Thoracic aorta (tissue), 2 donors: ENCODE measurements at places on chromosomes 6 and 20.

DNA sequence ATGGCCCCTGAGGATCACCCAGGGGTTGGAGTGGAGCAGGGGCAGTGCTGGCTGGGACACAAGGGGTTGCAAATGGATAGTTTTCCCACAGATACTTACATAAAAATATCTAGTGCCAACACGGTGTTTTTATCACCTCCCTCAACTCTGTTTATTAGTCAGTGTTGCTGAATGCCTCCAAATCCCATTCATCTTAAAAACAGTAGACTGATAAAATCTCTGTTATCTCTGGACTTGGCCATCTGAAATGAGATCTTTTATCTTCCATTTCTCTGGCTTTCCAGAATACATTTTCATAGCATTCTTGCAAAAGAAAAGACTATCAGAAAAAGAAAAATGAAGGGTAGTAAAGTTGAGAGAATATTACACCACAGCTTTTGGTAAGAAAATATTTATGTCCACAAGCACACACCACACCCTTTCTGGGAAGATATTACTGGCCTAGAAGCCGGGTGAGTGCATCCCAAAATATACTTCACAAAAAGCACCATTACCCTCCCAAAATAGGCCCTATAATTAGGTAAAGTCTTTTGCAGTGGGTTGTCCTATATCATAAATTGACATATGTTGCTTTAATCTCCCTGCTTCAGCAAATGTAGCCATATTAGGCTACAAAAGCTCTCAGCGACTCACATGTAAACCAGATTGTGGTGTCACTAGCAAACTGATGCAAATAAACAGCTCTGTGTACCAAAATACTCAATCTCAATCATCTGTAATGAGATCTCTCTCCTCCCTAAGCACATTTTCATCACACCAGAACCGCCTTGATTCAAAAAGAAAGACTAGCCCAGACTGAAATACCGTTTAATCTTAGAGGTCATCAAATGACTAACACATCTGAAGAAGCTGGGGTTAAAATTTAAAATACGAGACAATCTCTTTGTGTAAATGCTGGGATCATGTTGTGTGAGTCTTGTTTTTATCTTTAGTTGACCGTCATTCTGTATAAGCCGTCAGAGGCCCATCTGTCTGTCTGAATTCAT lies 96.7 kb downstream of the FYN start:
- DNase-seq = no peak

DNA sequence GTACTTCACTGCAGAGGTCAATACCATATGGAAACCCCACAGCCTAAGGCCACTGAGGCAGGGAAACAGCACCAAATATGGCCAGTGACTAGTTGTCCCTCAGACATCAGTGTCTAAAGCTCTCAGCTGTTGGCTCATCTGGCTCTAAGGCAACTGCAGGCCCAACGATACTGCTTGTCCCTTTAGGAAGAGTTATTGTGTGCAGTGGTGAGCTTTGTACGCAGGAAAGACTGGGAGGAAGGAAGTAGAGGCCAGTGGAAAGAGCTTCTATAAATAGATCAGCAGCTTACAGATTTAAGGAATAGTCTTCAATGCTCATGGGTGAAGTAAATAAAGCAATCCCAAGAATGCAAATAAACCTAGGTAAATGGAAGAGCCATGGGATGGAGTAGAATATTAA lies 29.3 kb downstream of the DNAAF9 start:
- no peak for DNase-seq

- DNase-seq = no peak
These were observed 6.0 kb downstream of the C6orf141 start for GRCh38 chr6:49556429-49556837.

- DNase-seq = no peak
These were observed 121.7 kb downstream of the TNFRSF21 start for GRCh38 chr6:47187893-47188587.

- DNase-seq = no peak
These were observed 6.7 kb downstream of the SDC4 start for GRCh38 chr20:45341579-45341938.

GRCh38 chr6:1580109-1580508 lies 29.6 kb upstream of the FOXC1 start:
- no peak for DNase-seq

- DNase-seq = no peak
These were observed 576.4 kb downstream of the PRKN start for GRCh38 chr6:162151021-162151665.

DNA sequence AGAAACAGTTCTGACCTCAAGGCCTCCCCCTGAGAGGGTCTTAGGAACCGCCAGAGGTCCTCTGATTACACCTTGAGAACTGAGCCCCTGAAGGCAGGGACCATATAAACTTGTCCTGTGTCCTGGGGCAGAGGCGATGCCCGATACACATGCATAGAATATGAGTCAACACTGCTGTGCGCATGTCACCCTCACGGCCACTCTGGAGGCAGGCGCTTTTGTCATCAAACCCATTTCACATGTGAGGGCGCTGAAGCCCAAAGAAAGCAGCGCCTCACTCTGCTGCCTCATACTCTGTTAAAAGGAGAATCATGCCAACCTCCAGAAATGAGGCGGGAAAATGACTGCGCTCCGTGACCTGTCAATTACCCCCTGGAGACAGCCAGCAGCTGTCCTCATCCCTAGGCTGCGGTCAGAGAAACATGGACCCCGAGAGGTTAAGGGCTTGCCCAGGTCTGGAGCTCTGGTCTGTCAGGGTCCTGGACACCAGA lies 158.3 kb downstream of the GRM4 start:
- no peak for DNase-seq

GRCh38 chr6:28729501-28730402 lies 194.0 kb downstream of the TRIM27 start:
- no peak for DNase-seq

GRCh38 chr6:46333481-46333880 lies 157.8 kb downstream of the RCAN2 start:
- DNase-seq = no peak

DNA sequence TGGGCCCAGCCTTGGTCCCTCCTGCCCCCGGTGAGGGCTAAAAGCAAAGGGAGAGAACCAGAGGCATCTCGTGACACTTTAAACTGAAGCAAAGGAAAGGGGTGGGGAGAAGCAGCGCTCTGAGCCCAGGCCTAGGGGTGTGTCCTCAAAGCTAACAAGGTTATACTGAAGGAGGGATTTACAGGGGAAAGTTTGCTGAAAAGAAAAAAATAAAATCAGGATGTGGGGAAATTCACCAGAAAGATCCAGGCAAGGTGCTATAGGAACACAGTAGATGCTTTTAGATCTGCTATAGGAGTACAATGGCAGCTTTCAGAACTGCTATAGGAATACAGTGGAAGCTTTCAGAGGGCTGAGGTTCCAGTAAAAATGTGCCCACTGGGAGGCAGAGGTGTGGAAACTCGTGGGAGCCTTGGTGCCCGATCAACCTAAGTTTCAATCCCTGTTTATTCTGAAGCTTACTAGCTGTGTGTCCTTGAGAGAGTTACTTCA lies at the start of gene COL9A1:
Gene COL9A1 (minus strand): TSS at position 51 of the 492 bp plus-strand sequence. CDS start 160 bp downstream, outside the sequence.
- DNase-seq = no peak

GRCh38 chr6:31129130-31129529 lies 8.9 kb upstream of the CDSN start:
- DNase-seq = no peak

DNA sequence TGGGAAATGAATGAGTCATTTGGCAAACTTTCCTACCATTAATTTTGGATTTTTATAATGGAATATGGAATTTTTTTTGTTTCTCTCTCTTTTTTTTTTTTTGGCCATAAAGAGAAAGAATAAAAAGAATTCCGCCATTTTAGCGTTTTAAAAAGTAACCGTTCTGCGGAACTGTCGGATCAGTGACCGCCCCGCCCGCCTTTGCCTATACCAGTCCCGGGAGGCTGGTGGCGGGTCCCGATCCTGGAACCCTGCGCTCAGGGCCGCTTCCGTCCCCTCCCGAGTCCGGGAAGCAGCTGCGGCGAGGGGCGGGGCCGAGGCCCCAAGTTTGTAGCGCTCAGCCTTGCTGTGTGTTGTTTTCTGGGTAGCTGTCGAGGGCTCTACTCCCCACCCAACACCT lies 609 bp downstream of the L3MBTL1 start:
- no peak for DNase-seq

DNA sequence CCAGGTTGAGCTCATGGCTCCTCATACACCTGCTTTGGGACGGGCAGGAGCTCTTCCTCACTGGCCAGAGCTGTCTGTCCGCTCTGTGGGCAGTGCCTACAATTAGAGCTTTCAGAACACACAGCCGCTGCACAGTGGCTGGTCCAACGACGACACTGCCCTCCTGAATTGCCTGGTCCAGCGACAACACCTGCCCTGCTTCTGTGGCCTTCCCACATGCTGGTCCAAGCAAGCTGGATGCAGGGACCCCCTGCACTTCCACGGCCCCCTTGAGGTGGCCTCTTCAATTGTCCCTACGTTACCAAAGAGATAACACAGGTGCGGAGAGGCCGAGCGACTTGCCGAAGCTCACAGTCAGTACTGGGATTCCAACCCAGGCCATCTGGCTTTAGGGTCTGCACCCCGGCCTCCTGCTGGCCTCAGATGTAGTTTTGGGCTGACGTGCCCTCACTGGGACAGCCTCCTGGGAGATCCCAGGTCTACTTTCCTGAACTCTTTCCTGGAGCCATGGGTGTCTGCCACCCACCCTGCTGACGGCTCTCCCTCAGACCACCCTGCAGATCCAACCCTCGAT lies 1.4 kb upstream of the CHRNA4 start:
- DNase-seq = no peak

GRCh38 chr6:75800708-75801505 lies 51.9 kb downstream of the MYO6 start:
- DNase-seq = no peak

GRCh38 chr6:21181866-21182265 lies 411.7 kb upstream of the SOX4 start:
- DNase-seq = no peak

DNA sequence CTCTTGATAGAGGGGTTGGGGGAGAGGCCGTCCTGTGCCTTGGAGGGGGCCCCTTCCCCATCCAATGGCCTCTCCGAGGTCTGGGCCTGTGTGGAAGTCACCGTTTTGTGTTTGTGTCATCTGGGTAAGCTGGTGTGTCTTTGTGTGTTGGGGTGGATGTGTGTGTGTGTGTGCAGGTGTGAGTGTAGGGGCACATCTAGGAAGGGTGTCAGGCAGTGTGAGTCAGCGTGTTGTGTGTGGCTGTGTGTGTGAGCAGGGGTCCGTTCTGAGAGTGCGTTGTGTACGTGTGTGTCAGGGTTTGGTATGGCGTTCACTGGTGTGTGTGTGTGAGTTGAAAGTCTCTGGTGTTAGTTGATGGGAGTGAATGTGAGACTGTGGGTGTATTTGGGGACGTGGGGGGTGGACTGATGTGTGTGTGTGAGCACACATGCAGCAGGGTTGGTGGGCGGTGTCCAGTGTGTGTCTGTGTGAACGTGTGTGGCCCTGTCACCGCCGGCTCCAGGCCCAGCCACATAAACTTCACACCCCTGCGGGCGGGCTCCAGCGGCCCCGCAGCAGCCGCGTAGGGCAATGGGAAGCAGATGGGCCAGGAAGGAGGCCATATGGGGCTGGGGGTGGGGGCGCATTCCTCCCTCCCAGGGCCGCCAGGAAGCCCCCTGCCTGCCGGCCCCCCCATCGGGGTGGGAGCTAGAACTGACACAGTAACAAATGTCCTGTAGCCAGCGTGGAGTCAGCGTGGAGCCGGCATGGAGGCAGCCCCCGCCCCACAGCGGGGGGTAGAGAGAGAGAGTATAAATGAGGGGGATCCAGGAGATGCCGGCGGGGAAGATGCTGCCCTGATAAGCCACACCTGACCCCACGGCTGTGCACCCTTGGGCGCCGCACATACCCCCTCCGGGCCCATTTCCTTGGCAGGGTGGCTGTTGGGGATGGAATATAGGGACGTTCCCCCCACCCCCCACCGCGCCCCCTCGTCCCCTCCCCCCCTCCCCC lies 32.1 kb downstream of the SNAI1 start:
- DNase-seq = no peak

GRCh38 chr6:137272403-137272802 lies 53.2 kb upstream of the IFNGR1 start:
- DNase-seq = no peak

DNA sequence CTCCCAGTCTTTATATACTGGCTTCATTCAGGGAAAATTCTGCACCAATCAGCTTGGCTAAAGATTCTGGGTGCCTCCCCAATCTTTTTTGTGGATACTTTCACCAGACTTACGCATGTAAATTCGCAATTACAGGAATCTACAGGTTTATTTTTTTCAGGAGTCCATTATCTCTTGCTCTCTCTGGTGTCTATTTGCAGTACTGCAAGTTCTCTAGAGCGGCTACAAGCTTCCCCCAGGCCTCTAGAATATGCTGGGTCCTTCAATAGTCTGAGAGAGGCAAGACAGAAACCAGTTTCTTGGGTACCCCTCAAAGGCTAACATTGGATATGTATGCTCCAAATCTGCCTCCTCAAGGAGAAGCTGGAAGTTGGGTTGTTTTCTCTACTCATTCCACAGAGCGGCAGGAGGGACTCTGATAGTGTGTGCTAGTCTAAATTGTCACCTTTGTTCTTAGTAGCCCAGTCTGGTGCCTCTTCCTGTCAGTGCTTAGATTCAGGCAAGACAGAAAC lies 58.5 kb downstream of the SUN5 start:
- DNase-seq = no peak

DNA sequence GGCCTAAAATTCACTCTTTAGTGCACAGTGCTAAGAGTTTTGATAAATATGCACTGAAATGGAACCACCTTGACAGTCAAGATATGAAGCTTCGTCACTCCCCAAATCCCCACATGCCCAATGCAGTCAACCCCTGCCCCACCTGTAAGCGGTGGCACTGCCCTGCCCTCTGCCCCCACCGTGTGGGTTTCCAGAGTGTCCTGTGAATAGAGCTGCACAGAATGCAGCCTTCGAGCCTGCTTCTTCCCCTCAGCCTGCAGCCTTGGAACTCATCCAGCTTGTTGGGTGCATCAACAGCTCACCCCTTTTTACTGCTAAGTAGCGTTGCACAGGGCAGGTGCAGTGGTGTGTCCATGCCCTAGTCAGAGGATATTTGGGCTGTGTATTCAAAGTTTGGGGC lies 216.3 kb downstream of the SYNDIG1 start:
- no peak for DNase-seq

- DNase-seq = no peak
These were observed 473.0 kb downstream of the BMP2 start for GRCh38 chr20:7240490-7240889.

DNA sequence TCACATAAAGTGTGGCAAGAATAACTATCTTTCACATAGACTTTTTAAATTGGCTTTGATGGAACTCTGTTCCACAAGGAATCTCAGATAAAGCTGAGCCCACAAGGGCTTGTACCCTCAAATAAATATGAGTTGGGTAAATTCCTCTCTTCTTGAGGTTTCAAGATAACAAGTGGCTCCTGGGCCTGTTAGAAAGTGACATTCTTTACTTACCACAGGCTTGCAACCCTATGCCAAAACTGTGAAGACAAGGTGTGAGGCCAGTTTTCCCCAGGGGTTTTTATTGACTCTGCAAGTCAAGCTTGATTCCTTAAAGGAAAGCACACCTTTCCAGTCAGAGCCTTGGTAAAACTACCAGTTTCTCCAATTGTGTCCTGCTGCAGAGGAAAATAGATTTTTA lies 664.8 kb upstream of the GJE1 start:
- no peak for DNase-seq
